Purkinje cell (primary cell): ENCODE measurements at places on chromosomes 3 and 15. TPM values are rescaled to one million over a fixed set of nuclear protein-coding genes. Genes with fewer than 3 reads are reported as not detected.

Gene SH2D7
- polyA plus RNA-seq, result not detected in 2 replicates

Gene ITIH1
- not detected in 2 replicates for polyA plus RNA-seq

Gene AVEN
- polyA plus RNA-seq, result 8.6 and 9.9 TPM in 2 replicates

Gene GJD2
- polyA plus RNA-seq, result 6.8 and 17.8 TPM in 2 replicates

Gene WNT7A
- polyA plus RNA-seq, result 0.69 TPM in 1 of 2 replicates, not detected in the other

Gene OIP5
- polyA plus RNA-seq, result 2.1 TPM in 1 of 2 replicates, not detected in the other

Gene ASB14
- 0.13 and 1.8 TPM in 2 replicates for polyA plus RNA-seq

Gene SLC28A1
- polyA plus RNA-seq, result not detected in 2 replicates

Gene CFAP100
- polyA plus RNA-seq, result not detected in 2 replicates

Gene TICRR
- not detected in 2 replicates for polyA plus RNA-seq

Gene SLC12A1
- polyA plus RNA-seq, result 3.5 and 6.7 TPM in 2 replicates

Gene RBP2
- polyA plus RNA-seq, result not detected in 2 replicates

Gene KLHL40
- not detected in 2 replicates for polyA plus RNA-seq

Gene ZNF80
- 0.31 TPM in 1 of 2 replicates, not detected in the other for polyA plus RNA-seq

Gene P2RY13
- 0.69 and 2.4 TPM in 2 replicates for polyA plus RNA-seq

Gene LOXL1
- polyA plus RNA-seq, result 2.2 TPM in 1 of 2 replicates, not detected in the other

Gene MME
- 2.0 TPM in 1 of 2 replicates, not detected in the other for polyA plus RNA-seq

Gene KNL1
- not detected in 2 replicates for polyA plus RNA-seq

Gene P2RY1
- polyA plus RNA-seq, result 6.2 and 11.5 TPM in 2 replicates

Gene SERINC4
- polyA plus RNA-seq, result not detected in 2 replicates

Gene STAB1
- polyA plus RNA-seq, result not detected in 2 replicates

Gene HES1
- polyA plus RNA-seq, result 7.5 and 8.4 TPM in 2 replicates
